ENCODE measurements at places on chromosomes 2 and 18. TPM values are rescaled to one million over a fixed set of nuclear protein-coding genes. Genes with fewer than 3 reads are reported as not detected.
A peak's percentile ranks its signal among the peaks of the same experiment; 100 is the strongest.

The SPP2 gene
- not detected for total RNA-seq

DNA sequence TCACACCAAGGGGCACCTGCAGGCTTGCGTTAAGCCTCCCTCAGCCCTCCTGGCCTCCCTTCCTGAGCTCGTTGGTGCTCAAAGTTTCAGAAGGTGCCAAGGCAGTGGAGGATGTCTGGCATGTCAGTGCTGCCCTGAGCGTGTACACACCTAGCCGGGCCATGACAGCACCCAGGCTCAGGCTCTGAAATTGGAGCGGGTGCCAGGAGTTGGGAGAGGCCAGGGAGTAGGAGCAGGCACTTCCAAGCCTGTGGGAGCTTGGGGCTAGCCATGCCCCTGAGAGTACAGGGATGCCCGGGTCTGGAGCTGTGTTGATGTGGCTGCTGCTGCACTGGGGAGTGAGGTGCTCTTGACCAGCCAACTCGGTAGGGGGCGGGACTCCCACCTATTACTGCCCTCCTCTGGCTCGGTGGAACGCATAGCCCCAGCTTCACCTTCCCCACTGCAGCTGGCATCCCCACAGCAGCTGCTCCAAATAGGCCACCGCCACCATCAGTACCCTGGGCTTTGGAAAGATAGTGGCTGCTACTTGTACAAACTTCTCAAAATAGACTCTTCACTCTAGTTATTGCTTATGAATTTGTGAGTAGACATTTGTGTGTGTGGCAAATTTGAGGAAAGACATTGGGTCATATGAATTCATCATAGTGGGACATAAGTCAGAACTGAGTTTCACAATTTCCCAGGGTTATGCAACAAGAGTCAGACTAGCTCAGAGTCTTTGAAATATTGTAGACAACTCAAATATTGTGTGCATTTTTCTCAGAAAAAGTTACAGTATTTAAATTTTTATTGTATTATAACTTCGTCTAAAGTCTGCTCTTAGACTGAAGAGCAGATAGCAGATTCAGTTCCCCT, 6.8 kb upstream of the PCARE start:
- DNase-seq = no peak

GRCh38 chr18:7677001-7677400, 109.9 kb downstream of the PTPRM start:
- DNase-seq = no peak

The GPR155 gene
- total RNA-seq = 8.9 TPM

DNA sequence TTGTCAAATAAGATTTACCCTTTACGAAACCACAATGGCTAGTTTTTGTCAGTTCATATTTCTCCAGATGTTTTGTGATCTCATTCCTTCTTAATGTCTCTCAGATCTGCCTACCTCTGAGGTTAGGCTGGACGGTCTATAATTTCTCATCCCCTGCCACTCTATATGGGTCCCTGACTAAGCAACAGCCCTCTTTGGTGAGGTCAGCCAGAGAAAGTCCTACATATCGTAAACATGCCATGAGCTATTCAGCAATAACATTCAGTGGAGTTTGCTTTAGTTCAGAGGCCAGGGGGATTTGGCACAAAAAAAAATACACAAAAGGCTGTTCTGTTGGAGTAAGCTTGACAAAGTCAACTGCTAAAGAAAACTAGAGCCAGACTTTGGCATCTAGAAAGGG, 192.1 kb upstream of the NCKAP5 start:
- DNase-seq = no peak

DNA sequence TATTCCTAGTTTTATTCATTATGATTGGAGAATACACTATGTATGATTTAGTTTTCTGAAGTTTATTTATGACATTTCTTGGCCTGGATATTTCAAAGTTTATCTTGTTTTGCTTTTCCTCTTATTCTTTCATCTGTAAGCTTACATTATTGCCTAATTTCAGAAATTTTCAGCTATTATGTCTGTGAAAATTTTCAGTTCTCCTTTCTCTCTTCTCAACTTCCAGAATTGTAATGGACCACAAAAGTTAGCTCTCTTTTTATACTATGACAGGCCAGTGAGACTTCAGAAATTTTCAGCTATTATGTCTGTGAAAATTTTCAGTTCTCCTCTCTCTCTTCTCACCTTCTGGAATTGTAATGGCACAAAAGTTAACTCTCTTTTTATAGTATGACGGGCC, 97.2 kb upstream of the SCN7A start:
- no peak for DNase-seq

The SERPINB4 gene
- not detected for total RNA-seq

The CGREF1 gene
- total RNA-seq = 11.0 TPM

GRCh38 chr2:84939426-84940087, 31.4 kb upstream of the KCMF1 start:
- no peak for DNase-seq

DNA sequence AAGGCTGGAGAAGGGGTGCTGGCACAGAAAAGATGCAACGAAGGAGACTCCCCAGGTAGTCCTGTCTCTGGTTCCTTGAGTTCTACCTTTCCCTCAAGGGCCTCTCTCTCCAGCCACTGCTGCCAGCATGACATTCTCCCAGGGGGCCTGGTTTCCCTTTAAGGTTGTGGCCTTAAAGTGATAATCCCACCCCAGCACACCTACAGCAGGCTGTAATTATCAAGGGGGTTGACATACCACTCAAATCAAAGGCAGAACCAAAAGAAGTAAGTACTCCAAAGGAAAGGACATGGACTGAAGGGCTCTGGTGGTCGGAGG, 127.4 kb upstream of the MSH6 start:
- no peak for DNase-seq

DNA sequence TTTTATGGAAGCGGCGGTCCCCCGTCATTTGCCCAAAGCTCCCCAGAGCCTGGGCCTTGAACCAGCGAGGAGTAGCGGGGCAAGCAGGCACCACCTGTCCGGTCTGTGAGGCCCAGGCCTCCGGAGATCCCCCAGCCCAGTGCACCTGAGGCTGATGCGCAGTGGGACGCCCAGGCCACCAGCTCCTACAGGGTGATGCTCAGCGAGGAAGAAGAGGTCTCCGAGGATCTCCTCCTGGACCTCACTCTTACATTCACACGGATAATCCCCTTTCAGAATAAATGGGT, 220.2 kb downstream of the NDUFA10 start:
- peak; percentile 71 for DNase-seq

DNA sequence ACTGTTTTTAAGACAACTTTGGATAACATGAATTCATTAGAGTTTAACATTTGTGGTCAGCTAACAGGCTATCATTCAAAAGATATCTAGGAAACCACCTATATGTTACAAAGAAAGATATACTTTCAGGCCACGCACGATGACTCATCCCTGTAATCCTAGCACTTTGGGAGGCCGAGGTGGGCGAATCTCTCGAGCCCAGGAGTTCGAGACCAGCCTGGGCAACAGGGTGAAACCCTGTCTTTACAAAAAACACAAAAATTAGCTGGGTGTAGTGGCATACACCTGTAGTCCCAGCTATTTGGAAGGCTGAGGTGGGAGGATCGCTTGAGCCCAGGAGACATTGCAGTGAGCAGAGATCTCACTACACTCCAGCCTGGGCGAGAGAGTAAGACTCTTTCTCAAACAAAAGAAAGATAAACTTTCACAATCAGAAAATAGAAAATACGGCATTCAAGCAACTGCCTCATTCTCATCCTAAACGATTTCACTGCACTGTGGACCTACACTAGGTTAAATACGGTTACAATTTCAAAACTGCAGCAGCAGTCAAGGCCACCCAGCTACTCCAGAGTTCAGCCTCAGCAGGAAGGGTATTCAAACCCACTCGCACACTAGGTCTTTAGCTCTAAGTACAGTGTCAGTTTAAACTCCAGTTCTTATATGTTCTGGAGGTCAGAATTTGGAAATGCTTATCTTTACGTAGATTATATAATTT, 250.0 kb upstream of the SLC39A10 start:
- no peak for DNase-seq

DNA sequence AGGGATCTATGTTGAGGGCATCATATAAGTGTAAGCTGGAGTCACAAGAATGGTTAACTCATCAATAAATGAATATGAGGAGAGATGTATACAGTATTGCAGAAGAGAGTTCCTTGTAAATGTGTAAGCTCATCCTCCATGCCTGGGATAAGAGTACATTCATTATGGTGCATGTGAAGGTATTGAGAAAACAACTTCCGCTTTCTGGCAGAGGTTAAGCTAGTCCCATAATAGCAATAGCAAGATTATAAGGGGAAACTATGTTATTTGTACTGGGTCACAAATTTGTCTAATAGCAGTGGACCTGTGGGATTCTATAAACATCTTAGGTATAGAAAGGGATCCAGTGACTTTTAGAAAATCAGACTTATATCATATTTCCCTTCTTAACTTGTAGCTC, 44.1 kb downstream of the SCN2A start:
- DNase-seq = no peak

DNA sequence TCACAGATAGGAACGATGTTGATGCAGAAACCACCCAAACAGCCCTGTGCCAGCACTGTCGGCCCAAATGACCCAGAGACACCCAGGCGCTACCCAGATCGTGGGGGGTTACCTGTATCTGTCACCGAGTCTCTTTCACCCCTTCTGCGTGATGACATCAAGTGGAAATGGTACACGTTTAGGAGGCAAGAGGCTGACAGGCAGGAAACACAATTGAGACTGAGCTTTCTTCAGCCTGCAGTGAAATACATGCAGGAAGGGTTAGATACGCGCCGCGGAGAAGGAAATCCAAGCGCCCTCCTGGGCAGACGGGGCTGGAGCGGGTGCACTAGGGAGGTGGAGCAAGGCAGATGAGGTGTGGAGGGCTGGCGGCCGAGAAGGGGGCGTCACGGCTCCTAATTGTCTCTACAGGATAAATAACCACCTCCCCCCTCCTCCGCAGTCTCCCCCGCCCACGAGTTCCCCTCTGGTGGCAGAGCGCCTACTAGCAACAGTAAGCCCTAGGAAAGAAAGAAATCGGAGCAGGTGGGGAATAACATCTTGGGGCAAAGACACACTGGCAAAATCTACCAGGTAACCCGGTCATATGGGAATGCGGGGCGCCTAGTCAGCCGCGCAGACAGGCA, at the start of gene RNF152:
Gene RNF152, minus strand, starts transcription at position 325 of the 626 bp plus-strand sequence. CDS start 76,544 bp downstream, outside the sequence.
- DNase-seq = no peak

Measured in mesenteric fat pad (tissue), 1 donor.